BE2C (cell line): ENCODE measurements at places on chromosomes 5 and 9.

DNA sequence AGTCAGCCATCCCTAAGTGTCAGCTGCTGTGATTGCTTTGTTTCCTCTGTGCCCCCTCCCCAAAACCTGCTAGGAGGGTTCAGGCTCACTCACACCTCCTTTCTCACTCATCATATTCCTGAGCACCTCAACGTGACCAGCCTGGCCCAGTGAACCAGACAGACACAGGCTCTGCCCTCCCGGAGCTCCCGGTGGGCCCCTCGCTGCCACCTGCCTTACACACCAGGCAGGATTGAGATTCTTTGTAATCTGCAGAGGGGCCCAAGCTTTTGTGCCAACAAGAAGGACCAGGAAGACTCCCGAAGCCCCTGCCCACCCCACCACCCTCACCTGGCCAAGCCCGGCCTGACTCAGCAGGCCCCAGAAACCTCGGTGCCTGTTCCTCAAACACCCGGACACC lies 87.8 kb downstream of the NTNG2 start:
- no peak for DNase-seq

DNA sequence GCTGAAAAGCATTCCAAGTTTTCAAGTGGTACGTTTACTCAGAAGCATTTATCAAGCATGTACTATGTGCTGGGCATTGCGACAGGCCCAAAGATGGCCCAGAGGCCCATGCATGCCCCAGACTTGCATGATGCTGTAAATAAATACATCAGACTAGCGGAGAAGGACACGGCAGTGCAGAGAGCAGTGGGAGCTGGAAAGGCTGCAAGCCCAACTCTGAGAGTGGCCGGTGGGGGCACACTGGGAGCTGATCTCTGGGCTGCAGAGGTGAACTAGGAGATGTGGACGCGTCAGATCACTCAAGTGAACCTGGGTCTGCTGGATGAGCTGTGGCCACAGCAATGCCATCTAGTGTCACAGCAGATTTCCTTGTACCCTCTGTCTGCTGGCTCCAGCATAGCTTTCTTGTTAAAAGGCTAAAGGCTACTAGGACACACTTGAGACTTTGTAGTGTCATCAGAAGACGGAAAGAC lies 246.9 kb downstream of the FANCC start:
- DNase-seq = no peak

GRCh38 chr9:99577351-99577750 lies 244.3 kb upstream of the NR4A3 start:
- DNase-seq = no peak

DNA sequence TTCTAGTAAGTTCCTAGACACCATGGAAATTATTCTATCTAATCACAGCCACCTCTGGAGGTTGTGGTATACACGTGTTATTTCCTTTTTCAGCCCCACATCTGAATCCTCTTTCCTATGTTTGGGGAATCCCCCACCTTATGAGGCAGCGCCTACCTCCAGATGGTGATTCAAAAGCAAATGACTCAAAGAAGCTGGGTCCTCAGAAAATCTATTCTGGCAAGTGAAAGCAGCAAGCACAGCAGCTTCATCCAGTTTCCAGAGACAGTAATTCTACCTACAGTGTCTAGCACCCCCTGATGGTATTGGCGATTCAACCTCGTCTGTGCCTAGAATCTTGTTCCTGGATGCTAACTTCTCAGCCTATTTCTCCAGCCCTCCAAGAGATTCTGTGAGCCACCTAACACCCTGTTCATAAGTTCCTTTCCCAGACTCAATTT lies 43.0 kb downstream of the STRBP start:
- peak; percentile 35 for DNase-seq

GRCh38 chr9:128382261-128382660 lies 11.1 kb downstream of the URM1 start:
- peak; percentile 61 for DNase-seq

- DNase-seq = peak; percentile 51
These were observed 226.6 kb upstream of the TBCA start for GRCh38 chr5:78002690-78003089.

DNA sequence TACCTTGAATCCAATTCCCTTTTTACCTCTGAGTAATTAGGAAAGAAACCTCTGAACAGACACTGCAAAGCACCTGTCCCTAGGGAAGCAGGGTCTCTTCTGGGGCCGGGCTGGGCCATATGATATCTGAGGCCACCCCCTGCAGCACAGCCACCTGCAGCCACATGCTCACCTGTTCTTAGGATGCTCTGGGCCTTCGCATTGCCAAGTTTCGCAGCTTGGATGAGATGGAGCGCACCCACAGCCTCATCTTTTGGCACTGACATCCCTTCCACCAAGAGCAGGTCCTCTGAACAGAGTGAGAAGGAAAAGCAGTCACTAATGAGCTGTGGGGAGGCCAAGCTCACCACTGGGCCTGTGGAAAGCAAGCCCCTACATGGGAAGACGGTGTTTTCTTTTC lies 27.3 kb downstream of the CLTA start:
- no peak for DNase-seq

GRCh38 chr9:135989722-135990467 lies 28.7 kb upstream of the UBAC1 start:
- peak; percentile 73 for DNase-seq

DNA sequence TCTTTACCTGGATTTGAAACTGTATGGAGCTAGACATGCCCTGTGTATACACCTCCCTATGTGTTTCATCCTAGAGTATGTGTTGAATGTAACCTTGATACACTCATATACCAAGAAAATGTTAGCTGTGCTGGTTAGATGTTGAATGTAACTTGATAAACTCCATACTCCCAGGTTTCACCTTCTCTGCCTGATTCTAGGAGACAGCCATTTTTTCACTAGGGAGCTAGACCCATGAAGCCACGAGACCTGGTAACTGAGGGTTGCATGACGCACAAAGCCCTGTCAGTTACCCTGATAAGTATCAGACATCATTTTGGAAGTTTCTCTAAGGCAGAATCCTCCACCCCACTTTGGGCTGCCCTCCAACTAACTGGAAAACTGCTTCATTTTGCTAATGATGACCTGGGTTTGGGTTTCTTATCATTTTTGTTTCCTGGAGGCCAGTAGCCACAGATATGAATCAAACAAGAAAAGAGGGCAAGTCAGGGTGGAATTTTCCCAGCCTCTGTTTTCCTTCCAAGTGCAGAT lies 478.5 kb upstream of the KIF2A start:
- no peak for DNase-seq

DNA sequence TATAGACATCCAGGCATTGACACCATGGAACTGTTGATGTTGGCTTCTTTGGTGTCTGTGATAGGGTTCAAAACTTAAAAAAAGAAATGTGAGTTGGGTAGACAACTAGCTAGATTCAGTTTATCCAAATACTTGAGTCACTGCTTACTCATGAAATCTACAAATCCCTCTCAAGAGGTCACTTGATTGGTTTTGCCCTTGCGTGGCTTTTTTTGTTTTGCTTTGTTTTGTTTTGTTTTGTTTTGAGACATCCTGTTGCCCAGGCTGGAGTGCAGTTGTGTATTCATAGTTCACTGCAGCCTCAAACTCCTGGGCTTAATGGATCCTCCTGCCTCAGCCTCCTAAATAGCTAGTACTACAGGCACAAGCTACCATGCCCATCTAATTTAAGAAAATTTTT lies 10.5 kb upstream of the ENTREP1 start:
- DNase-seq = no peak

GRCh38 chr9:71209890-71210289 lies 88.5 kb upstream of the TRPM3 start:
- DNase-seq = peak; percentile 13

DNA sequence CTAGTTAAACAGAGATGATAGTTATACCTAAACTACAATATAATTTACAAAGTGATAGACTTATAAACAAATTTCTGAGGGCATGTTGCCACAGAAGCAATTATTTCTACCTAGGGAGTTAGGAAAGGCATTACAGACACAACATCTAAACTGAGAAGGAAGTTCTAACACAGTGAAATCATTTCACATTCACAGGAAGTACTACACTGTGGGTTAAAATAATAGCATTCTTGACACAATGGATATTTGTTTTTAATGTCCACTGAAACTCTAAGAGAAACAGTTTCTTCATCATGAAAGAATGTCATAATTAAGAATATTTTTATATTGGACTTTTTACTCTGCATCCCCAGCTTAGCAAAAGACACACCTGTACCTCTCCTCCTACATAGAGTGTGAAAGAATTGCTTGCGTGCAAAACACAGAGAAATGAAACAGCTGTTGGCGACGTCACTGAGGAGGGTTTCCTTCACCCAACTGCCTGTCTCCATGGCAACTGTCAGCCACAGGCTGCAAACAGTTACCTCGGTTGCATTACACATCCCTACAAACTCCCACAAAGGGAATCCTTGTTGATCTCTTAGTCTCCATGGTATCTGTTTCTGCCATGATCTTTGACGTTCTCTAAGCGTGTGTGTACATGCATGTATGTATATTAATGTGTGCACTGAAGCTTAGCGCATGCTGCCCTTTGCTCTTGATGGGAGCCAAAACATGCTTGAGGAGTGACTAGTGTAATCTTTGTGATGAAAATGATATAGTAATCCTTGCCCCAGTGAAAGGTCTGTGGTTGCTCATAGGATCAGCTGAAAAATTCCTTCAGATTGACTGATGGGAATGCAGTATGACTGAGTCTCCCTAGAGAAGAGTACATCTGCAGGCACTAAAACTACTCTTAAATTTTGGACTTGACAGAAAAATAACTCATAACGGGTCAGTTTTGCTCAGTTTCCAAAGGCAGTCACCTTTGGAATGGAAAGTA lies 168.5 kb downstream of the ACTL7B start:
- no peak for DNase-seq

DNA sequence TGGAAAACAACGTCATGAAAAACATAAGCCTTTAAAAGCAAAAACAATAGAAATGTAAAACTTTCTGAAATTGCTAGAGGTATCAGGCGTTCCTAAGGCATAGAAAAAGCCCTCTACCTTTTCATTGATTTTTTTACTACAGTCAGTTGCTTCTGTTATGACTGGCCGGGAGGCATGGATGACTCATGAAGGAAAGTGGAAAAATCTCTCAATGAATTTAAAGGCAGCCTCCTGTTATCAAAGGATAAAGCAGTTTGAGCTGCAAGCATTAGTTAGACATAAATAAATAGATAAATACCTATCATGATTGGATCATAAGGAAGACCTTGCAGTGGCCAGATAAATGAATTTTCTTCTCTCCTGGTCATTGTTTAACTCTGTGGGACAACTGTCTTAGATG lies 281.6 kb downstream of the MAST4 start:
- DNase-seq = no peak

GRCh38 chr5:10762776-10763500 lies 1.9 kb upstream of the DAP start:
- DNase-seq = no peak

DNA sequence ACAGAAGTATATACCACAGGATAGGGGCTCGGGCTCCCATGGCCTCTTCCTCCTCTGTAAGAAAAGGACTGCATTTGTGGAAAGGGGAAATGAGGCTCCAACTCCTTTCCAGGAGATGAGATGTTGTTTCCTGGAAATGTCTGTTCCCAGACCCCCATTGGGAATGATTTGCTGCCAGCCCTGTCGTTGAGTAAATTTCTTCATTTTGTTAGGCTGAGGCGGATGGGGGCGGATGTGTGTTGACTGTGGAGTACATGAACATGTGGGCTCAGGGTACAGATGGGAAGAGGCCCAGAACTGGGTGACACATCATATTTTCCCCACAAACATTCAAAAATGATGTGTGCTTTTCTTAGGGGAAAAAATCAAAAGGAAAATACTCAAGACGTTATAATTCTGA lies 28.8 kb upstream of the TNFAIP8 start:
- no peak for DNase-seq

- DNase-seq = no peak
These were observed 27.3 kb downstream of the ANP32B start for GRCh38 chr9:98010445-98010844.

DNA sequence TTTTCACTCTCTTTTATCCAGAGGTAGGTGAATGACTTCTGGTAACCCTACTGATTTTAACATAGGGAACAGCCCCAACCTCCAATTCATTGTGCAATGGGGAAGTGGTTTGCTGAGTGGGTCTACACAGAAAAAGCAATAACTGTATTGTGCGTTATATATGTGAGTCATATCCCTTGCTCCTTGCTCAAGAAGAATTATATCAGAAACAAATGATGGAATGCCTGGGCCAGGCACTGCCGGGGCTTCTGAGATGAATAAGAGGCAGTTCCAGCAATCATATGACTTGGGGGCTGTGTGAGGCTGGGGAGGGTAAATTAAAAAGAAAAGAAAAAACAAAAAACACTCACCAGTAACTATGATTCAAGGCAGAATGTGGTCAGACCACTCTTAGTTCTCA lies 79.2 kb upstream of the ABCA1 start:
- DNase-seq = no peak

GRCh38 chr5:5658226-5658625 lies 235.7 kb downstream of the ICE1 start:
- no peak for DNase-seq

DNA sequence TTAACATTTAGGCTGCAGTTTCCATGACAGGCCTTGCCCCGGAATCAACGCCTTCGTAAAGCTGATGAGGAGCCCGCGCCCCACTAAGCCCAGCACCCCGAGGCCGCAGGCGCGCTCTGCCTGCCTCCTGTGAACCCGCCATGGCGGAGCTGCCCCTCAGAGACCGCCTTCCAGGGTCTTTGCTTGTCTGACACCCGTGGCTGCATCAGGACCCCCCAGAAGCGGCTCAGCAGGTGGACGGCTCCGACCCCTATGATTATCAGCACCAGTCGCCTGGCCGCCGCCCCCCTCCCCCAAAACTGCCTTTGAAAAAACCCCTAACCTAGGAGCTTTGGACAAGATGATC lies 507 bp upstream of the DPH7 start:
- no peak for DNase-seq

DNA sequence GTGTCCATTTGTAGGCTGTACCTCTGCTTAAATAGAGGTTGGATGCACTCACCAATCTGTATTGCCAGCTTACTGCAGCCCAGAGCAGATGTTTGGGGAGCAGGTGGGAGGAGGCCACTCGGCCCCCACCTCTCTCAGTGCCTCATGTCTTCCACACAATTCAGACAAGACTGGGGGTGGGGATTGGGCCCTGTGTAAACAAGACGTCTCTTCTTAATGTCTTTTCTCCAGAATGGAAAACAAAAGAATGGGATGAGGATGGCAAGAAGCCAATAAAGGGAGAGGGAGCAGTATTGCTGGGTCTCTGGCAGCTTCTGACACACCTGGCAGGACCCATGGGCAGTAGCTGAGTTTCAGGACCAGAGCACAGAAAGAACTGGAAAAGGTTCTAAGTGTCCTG lies 64.9 kb downstream of the SIL1 start:
- no peak for DNase-seq
